ENCODE measurements at places on chromosomes 2 and 18. TPM values are rescaled to one million over a fixed set of nuclear protein-coding genes. Genes with fewer than 3 reads are reported as not detected.

DNA sequence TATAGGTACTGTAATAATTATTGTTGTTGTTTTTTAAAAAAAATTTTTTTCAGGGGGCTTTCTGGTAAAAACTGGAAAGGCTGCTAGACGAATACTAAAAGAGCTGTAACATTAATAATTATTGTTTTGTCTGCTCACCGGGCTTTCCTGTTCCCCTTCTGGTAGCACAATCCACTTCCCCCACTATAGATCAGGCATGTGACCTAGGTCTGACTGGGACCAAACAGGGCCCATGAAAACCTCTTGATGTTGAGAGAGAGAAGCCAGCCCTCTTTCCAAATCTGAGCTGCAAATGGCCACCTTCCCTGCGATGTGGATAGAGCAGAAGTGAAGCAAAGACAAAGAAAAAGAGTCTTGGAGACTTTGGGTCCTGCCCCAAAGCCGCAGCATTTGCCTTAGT, 23.4 kb downstream of the SH2D6 start:
- H3K27ac ChIP-seq = no peak overlapping the region
- DNase-seq = no peak
- H3K4me1 ChIP-seq = peaks cover 10% of the 10 kb centered on the region
- H3K27me3 ChIP-seq = no peaks in the 10 kb centered on the region

DNA sequence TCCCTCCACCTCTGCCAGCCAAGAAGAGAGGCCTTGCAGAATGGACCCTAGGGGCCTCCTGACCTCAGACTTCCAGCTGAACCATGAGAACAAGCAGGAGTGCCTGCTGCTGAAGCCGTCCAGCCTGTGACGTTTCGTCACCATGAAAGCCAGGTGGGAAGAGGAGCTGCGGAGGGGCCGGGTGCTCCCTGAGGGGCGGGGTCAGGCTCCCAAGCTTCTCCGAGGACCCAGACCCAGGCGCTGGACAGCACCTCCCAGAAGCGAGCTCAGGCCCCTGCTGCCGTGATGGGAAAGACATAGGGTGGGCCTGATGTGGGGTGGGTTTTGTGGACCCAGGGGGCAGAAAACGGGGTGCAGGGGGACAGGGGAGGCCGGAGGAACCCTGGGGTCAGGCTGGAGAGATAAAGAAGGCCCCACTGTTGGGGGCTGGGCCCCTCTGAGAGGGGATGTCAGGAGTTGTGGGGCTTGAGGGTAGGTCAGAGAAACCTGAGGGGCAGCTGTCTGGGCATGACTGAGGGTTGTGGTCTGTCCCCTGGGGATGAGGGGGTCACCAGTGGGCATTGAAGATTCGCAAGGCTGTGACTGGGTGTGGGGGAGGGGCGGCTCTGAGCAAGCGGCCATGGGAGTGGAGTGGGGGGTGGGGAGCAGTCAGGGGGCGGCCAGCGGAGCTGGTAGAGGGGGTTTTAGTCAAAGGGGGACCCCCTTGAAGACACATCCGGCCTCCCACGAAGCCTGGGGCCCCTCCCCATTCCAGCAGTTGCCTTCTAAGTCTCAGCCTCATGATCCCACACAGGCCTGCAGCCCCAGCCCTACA, 73.4 kb upstream of the ODC1 start:
- no peaks in the 10 kb centered on the region for H3K36me3 ChIP-seq
- no peak for DNase-seq
- no peak overlapping the region for H3K27ac ChIP-seq
- H3K4me3 ChIP-seq = no peak overlapping the region
- H3K4me1 ChIP-seq = no peaks in the 10 kb centered on the region
- no peaks in the 10 kb centered on the region for H3K27me3 ChIP-seq

DNA sequence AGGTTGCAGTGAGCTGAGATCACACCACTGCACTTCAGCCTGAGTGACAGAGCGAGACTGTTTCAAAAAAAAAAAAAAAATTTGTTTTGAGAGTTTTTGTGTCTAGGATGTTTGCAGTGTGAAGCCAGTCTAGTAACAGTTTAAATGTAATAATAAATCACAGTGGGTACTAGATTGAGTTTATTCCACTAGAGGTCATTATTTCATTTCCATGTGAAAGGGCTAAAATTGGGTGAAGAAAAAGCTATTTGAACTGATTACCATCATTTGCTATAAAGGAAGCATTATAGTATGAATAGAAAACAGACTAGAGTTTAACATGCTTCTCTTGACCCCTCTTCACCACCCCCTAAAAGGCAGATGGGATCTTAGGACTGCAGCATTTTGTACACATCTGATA, 20.3 kb downstream of the SNRPD1 start:
- H3K27me3 ChIP-seq = no peaks in the 10 kb centered on the region
- peaks cover 6% of the 10 kb centered on the region for H3K36me3 ChIP-seq
- no peak for DNase-seq
- H3K4me1 ChIP-seq = no peaks in the 10 kb centered on the region
- no peak overlapping the region for H3K27ac ChIP-seq

DNA sequence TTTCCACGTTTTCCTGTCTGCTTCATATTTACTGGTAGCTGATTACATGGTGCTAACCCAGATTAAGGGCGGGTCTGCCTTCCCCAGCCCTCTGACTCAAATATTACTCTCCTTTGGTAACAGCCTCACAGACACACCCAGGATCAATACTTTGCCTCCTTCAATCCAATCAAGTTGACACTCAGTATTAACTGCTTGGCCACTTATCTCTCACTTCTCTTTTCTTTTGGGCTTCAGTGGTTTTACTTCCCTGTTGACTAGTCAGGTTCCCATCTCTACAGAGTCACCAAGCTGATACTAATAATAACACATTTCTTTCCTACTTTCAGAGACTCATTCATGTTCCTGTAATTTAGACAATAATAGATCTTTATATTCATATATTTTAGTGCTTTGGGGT, 302.2 kb upstream of the MAP2 start:
- no peaks in the 10 kb centered on the region for H3K36me3 ChIP-seq
- no peaks in the 10 kb centered on the region for H3K27me3 ChIP-seq
- H3K4me1 ChIP-seq = no peaks in the 10 kb centered on the region
- DNase-seq = no peak
- no peak overlapping the region for H3K4me3 ChIP-seq

DNA sequence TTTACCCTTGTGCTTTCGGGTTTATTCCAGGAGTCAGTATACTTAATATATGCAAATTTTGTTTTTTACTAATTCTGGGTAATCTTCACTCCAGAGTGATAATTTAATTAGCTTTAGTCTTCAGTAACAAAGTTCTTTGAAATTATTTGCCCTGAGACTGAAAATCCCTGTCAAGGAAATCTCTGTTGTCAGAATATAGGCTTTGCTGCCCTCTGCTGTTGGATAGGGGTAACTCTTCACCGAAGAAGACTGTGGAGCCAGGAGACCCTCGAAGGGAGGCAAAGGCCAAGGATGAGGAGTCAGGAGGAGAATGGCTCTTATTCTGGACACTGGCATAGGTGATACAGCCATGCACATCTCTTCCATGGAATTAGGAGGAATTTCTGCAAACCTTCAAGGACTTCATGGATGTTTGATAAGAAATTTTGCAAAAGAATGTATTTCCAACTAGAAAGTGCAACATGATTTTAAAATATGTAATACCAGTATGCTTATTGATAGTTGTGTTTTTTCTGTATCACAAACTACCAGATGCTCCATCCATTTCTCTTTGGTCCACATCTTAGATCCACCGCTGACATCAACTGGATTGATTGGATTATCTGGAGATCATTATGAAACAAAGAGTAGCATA, 182.3 kb downstream of the RDH14 start:
- H3K4me1 ChIP-seq = no peaks in the 10 kb centered on the region
- H3K27me3 ChIP-seq = no peaks in the 10 kb centered on the region
- H3K36me3 ChIP-seq = no peaks in the 10 kb centered on the region
- peak; percentile 24 for DNase-seq
- no peak overlapping the region for H3K4me3 ChIP-seq

DNA sequence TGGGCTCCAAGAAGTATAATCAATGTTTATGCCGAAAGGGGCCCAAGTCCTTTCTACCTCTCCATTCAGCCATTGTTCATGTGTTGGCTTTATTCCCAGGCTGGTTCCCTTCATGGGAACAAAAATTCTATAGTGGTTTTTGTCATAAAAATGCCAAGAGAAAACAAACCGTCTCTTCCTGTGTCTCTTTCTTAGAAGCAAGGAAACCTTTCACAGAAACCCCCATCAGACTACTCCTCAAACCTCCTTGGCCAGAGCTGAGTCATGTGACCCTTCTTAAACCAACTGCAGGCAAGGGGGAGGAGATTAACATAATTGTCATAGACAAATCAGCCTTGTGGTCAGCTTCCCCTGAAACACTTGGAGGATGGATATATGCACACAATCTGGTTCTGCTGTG, 75.1 kb upstream of the TANK start:
- H3K27me3 ChIP-seq = no peaks in the 10 kb centered on the region
- no peak for DNase-seq
- no peak overlapping the region for H3K4me3 ChIP-seq
- H3K36me3 ChIP-seq = no peaks in the 10 kb centered on the region
- no peaks in the 10 kb centered on the region for H3K4me1 ChIP-seq
- H3K27ac ChIP-seq = no peak overlapping the region

The MTIF2 gene
- 39.1 TPM for total RNA-seq

The PSTPIP2 gene
- total RNA-seq = 3.0 TPM

The ATOH8 gene
- 2.5 TPM for total RNA-seq

The CYTIP gene
- 8.0 TPM for total RNA-seq
